PC-9 (cell line): ENCODE measurements at places on chromosomes 1 and 21. TPM values are rescaled to one million over a fixed set of nuclear protein-coding genes. Genes with fewer than 3 reads are reported as not detected.

PKP1 gene
- 0.94 and 1.1 TPM in 2 replicates for total RNA-seq

DAB1 gene
- total RNA-seq, result not detected in 2 replicates

FAM177B gene
- not detected in 2 replicates for total RNA-seq

AGL gene
- total RNA-seq, result 13.2 and 15.7 TPM in 2 replicates

AGT gene
- not detected in 2 replicates for total RNA-seq
